GM06990 (cell line): ENCODE measurements at places on chromosomes 12 and 14.

DNA sequence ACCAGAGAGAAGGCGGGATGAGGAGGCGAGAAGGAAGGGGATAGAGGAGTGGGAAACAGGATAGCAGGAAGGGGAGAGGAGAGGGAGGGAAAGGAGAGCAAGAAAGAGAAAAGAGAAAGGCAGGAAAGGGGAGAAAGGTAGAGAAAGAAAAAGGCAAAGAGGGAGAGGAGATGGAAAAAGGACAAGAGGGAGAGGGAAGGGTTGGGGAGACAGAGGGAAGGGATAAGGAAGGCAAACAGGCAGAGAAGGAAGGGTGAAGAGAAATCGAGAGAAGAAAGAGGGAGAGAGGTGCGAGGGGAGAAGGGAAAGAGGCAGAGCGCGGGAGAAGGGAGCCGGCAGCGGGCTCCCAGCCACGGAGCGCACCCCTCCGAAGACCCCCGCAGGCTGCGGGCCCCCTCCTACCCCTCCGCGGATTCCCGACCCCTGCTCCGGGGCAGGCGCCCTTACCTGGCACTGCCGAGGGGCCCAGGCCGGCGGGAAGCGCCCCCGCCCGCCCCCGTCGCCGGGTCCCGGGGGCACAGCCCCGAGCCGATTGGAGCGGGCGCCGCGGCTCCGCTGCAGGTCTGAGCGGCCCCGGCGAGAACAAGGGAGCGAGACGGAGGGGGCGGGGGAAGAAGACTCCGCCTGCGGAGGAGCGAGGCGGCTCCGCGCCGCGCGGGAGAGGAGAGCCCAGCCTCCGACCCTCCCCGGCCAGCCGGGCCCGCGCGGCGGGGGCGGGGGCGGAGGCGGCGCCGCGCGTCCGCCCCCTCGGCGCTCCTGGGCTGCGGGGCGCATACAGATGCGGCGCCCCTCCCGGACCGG is at the start of gene CDH24:
Gene CDH24, minus strand, starts transcription at position 565 of the 801 bp plus-strand sequence. CDS start 1,787 bp downstream, outside the sequence.
- DNase-seq = peak; percentile 75

DNA sequence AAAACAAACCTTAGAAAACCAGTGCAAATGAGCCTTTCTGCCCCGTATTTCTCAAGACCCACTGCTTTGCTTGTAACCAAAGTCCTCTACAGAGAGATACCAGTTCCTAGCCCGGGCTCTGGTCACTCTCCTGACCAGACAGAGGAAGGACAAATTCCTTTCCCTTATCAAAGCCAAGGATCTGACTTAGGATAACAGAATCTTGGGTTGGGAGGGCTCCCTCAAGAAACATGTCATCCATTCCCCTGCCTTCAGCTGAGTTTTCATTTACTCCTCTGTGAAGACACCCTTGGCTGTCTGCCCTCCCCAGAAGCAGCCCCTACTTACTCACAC is 116.0 kb upstream of the PARP11 start:
- no peak for DNase-seq

GRCh38 chr12:2268471-2269286 is 215.9 kb downstream of the CACNA1C start:
- no peak for DNase-seq

GRCh38 chr14:102078831-102079699 is 7.8 kb downstream of the HSP90AA1 start:
- DNase-seq = no peak

- no peak for DNase-seq
These were observed 729.7 kb upstream of the USP15 start for GRCh38 chr12:61530456-61530855.

GRCh38 chr12:12902036-12902435 is 10.7 kb downstream of the GPRC5A start:
- DNase-seq = no peak
